ENCODE measurements at places on chromosomes 1 and 21. TPM values are rescaled to one million over a fixed set of nuclear protein-coding genes. Genes with fewer than 3 reads are reported as not detected.

- no peak for DNase-seq
Measured at GRCh38 chr1:28144203-28145135, 32.0 kb downstream of the PTAFR start.

- no peak for DNase-seq
Measured at GRCh38 chr1:198031086-198031485, 113.9 kb downstream of the LHX9 start.

DNA sequence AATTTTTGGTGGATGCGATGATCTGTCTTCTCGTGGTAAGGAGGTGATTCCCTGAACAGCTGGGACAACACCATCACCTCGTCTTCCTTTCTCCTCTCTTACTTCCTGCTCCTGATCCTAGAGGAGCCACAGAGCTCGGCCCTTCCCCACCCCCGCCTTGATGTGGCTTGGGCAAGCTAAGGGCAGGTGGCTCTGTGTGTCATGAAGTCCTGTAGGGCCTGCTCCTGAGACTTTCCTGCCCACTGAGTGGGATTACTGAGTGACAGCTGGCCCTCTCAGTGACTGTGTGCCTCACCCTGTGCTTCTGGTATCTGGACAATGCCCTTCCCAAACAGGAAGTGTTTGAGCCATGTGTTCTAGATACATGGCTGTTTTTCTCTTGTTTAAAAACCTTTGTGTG lies 153.0 kb downstream of the KCNJ6 start:
- no peak for DNase-seq

GRCh38 chr1:112504001-112504660 lies 4.6 kb upstream of the WNT2B start:
- no peak for DNase-seq

DNA sequence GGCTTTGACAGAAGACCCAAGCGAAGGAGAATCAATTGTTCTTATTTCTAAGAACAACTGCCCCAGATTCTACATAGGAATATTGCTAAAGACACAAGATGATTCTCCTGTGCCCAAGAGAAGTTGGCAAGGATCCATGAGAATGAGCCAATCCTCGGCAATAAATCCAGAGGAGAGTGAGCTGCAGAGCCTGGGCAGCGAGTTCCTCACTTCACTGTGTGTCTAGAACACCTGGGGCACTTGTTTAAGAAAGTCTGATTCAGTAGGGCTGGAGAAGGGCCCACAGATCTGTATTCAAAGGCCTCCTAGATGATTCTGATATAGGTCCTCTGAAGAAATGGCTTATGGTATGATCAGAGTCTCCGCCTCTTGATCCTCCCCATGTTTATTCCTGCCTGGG lies 31.8 kb downstream of the GADD45A start:
- no peak for DNase-seq

- peak; percentile 86 for DNase-seq
Measured at GRCh38 chr1:156291226-156292061, 4.0 kb downstream of the GLMP start.

DNA sequence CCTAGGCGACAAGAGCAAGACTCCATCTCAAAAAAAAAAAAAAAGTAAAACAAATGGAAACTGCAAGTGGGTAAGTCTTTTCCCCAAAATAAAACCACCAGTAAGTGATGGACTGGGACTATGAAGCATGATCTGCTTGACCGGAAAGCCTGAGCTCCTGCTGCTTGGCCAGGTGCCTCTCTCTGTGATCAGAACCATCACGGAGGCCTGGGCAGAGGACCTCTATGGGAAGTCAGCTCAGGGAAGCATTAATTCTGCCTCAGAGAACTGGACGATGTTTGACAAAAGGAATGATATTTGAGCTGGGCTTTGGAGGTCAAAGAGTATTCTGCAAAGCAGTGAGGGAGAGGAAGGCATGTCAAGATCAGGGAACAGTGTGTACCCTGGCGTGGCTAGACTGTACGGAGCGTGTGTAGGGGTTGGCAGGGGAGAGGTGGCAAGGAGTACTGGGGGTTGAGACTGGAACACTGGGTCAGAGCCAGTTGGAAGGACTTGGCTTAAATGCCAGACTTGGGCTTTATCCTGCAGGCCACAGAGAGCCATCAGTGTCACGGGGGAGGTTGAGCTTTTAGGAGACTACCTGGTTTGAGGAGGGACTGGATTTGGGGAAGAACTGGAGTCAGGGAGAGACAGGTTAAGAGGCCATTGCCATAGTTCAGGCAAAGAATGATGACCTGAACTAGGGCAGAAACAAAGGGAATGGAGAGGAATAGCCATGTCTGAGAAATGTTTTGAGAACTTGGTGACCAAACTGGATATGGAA lies 16.4 kb downstream of the ATP1A2 start:
- no peak for DNase-seq

DNA sequence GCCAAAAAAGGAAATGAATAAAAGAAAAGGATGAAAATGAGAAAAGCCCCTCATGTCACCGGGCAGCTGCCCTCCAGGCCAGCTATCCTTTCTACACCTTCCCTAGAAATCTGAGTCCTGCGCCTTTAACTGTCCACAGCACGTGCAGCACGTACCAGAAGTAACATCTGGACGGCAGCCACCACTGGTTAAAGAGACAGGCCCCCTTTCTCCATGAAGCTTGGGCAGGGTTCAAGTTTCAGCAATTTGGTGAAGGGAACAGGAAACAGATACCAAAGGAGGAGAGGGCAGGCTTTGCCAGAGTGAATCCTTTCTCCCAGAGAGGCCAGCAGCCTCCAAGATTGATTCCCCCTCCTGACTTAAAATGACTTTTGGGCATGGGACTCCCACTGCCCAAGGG lies 3.6 kb upstream of the KIAA2013 start:
- DNase-seq = no peak

- DNase-seq = no peak
Measured at GRCh38 chr1:19361611-19362147, 49.6 kb downstream of the SLC66A1 start.

- peak; percentile 39 for DNase-seq
Measured at GRCh38 chr1:81920245-81920740, 119.6 kb downstream of the ADGRL2 start.

- DNase-seq = no peak
Measured at GRCh38 chr1:223269006-223269405, 95.0 kb downstream of the SUSD4 start.

DNA sequence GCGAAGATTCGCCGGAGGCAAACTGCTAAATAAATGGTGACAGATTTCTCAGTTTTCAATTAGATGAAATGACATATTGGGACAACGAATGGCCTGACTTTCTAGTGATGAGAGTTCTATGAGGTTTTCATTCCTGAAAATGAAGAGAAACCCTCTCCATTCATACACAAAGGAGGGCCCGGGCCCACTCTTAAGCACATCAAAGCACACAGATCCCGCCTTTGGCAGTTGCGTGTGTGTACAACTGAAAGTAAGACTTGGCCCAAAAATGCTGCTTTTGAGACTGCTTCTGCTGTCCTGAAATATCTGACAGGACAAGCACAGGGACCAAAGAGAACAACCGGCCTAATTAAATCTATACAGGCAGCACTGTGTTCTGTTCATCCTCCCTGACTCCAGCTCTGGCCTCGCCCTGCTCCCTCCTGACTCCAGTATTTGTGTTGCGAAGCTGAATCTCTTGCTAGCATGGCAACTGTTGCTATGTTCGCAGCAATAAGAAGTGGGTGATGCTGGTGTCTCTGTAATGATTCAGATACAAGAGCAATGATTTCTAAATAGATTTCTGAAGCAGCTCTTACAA lies 7.4 kb downstream of the LRRC53 start:
- DNase-seq = no peak

- no peak for DNase-seq
Measured at GRCh38 chr1:205476648-205477047, 20.8 kb upstream of the BLACAT1 start.

GRCh38 chr1:184296466-184297243 lies 90.2 kb upstream of the C1orf21 start:
- DNase-seq = peak; percentile 49

- DNase-seq = no peak
Measured at GRCh38 chr1:223245411-223245810, 102.4 kb upstream of the TLR5 start.

GRCh38 chr1:154614901-154615300 lies 6.9 kb upstream of the ADAR start:
- no peak for DNase-seq

GRCh38 chr21:38303300-38303699 lies 46.5 kb downstream of the KCNJ15 start:
- DNase-seq = no peak

- peak; percentile 57 for DNase-seq
Measured at GRCh38 chr1:240027059-240027462, 64.6 kb upstream of the FMN2 start.

DNA sequence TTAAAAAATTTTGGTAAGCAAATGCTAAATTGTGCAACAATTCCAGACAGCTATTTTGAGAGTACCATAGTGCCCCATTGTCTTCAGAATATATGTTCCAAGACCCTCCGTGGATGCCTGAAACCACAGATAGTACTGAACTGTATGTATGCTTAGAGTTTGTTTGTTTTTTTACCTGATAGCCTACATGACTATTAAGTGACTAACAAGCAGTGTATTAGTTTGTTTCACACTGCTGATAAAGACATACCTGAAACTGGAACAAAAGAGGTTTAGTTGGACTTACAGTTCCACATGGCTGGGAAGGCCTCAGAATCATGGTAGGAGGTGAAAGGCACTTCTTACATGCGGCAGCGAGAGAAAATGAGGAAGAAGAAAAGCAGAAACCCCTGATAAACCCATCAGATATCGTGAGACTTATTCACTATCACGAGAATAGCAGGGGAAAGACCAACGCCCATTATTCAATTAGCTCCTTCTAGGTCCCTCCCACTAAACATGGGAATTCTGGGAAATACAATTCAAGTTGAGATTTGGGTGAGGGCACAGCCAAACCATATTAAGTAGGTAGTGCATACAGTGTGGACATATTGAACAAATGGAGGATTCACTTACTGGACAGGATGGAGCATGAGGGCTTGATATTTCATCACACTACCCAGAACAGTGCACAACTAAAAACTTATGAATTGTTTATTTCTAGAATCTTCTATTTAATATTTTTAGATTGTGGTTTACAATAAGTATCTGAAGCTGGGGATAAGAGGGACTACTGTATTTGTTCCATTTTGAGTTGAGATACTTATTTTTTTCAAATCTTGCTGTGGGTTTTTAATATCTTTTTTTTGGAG lies 78.5 kb downstream of the LHX9 start:
- DNase-seq = no peak

DNA sequence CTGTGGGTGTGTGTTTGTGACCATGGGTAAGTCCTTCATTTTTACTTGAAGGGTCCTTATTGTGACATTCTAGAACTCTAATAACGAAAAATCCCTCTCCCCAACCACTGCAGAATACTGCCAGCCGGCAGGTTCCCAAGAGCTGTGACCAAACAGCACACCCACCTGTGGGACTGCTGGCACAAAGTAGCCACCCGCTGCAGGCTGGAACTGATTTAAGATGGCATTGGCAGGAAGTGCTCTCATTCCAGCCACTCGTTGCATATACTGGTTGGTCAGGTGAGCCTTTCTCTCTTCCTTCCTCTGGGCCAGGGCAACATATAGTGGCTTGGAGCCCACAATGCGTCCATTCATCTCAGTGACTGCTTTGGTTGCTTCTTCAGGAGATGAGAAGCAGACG lies 11.6 kb downstream of the PABPC4 start:
- DNase-seq = no peak

DNA sequence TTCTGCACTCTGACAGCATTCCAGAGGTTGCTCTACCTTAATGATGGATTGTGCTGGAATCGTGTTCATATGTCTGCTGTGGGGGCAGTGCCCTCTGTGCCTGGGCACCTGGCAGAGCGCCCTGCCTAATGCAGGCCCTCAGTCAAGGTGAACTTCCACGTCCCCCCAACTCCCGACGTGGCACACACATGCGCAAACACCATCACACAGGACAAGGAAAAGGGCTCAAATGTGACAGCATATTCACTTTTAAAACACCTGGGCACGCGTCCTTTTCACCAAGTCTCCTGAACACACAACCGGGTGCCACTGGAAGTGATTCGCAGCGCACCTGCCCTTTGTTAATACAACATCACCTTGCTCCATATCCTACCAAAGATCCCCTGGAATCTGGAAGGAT lies 11.7 kb downstream of the TPRG1L start:
- no peak for DNase-seq

GRCh38 chr21:37594472-37594951 lies 227.9 kb downstream of the DYRK1A start:
- DNase-seq = no peak

GRCh38 chr1:55579332-55580001 lies 364.3 kb upstream of the USP24 start:
- DNase-seq = no peak

- DNase-seq = no peak
Measured at GRCh38 chr1:185823467-185823866, 89.3 kb downstream of the HMCN1 start.

DNA sequence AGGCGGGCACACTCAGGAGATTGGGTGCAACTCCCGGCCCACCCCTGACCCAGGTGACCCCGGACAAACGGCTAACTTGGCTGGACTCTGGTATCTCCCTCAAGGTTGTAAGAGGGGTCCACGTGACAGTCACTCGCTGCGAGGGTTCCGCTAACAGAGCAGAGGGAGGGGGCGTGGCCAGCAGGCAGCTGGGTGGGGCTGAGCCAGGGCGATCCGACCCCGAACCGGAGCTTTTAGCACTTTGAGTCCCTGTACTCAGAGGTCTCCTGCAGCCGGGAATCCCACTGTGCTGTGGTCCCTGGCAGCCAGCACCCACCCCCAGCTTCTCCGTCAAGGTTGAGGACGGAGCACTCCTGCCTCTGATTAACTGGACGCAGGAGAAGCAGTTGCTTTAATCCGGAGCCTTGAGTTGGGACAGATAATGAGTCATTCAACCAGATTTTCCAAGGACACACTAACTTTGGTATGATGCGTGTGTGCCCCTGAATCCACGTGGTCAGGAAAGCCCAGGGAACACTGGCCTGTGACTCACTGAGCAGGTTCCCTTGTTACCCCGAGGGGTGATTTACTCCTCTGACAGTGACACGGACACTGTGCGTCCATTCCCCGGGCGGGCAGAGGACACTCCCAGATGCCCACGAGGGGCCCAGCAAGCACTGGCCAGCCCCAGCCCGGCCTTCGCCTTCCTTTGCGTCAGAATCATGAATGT lies 16.8 kb downstream of the TRPM2 start:
- no peak for DNase-seq

PLEKHA6 gene
- total RNA-seq = 34.0 TPM

OR2G6 gene
- total RNA-seq = 0.04 TPM

FOXO6 gene
- total RNA-seq = 34.8 TPM

SPRR1B gene
- not detected for total RNA-seq

SPRR5 gene
- total RNA-seq = not detected

HMGN1 gene
- total RNA-seq = 483 TPM

TMPRSS15 gene
- 1.4 TPM for total RNA-seq

NUP210L gene
- total RNA-seq = 0.04 TPM

CSF3R gene
- 2.8 TPM for total RNA-seq

LRRIQ3 gene
- total RNA-seq = 0.29 TPM

HTR6 gene
- total RNA-seq = 0.11 TPM

CFHR4 gene
- not detected for total RNA-seq

KCNJ10 gene
- 0.14 TPM for total RNA-seq

ADCY10 gene
- total RNA-seq = 0.47 TPM

AMY1B gene
- total RNA-seq = not detected

Measured in mesothelial cell of epicardium (in vitro differentiated cells).